ENCODE measurements at places on chromosomes 1 and 21.

- DNase-seq = no peak
Measured at GRCh38 chr1:203742436-203742835, 22.5 kb upstream of the LAX1 start.

GRCh38 chr1:33299461-33300155, 21.3 kb downstream of the A3GALT2 start:
- no peak for DNase-seq

- DNase-seq = no peak
Measured at GRCh38 chr21:45544449-45545235, 2.4 kb upstream of the SLC19A1 start.

GRCh38 chr1:168848051-168848450, 119.0 kb upstream of the DPT start:
- DNase-seq = no peak

GRCh38 chr1:205262731-205263171, 35.0 kb downstream of the TMCC2 start:
- DNase-seq = no peak

GRCh38 chr1:14606632-14607031, 8.1 kb downstream of the KAZN start:
- DNase-seq = no peak

- no peak for DNase-seq
Measured at GRCh38 chr1:12035312-12035711, 16.0 kb downstream of the MIIP start.

DNA sequence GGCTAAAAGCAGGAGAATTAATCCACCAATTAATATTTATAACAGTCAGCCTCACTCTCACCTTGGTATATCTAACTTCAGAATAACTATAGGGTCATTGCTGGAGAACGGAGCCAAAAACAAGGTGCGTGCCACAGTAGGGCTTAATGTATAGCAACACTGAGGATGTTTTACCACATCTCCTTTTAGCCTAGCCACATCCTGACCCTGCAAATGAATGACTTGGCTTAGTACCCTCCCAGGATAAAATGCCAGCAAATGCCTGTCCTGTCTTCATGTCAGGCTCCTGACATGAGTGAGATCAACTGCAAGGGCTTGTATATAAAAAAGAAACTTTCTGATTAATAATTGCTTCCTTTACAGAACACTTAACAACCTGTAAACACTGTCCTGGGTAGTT, 2.7 kb upstream of the CDC42BPA start:
- DNase-seq = no peak

DNA sequence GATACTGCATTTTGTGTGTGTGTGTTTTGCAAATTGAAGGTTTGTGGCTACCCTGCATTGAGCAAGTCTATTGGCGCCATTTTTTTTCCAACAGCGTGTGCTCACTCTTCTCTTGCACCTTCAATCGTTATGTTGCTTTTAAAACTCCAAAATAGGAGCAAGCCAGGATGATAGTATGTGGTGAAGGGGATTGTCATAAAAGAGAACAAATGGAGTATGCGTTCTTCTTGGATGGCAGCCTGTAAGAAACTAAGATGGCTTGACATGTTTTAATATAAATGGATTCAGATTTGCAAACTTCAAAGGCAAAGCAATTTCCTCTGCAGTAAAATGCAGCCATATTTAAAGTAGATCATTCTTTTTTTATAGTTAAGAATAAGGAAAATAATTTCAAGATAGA, 43.2 kb upstream of the KCNK1 start:
- DNase-seq = no peak

DNA sequence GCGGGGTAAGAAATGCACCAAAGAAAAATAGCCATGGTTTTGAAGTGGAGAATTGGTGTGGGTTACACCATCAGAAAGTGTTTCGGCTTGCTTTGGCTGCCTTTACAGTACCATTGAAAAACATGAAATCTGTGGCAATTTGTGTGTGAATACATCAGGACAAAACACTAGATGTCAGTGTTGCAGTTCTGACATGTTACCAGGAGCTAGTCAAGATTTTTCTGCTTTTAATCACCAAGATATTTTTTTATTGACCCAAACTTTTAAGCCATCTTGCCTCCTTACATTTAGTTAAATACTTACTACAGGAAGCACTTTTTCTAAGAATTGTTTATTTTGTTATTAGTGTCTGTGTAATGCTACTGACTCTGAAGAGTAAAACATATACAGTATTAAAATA, 14.3 kb downstream of the RRP15 start:
- no peak for DNase-seq

GRCh38 chr1:208601561-208601960, 357.4 kb upstream of the PLXNA2 start:
- DNase-seq = no peak

DNA sequence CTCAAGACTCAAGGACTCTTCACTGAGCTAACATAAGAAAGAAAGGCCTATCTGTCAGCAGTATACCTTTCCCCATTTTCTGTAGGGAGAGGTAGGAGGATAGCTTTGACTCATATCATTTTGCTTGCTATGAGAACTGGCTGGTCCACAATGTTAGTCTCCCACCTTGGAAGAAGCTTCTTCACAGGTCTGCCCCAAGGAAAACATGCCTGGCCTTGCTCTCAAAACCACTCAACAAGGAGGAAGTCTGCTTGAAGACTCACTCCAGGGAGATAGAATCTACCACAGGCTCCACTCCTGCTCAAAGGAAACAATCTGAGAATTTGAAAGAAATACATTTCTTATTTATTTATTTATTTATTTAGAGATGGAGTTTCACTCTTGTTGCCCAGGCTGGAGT, 29.5 kb upstream of the LAMC1 start:
- DNase-seq = no peak

DNA sequence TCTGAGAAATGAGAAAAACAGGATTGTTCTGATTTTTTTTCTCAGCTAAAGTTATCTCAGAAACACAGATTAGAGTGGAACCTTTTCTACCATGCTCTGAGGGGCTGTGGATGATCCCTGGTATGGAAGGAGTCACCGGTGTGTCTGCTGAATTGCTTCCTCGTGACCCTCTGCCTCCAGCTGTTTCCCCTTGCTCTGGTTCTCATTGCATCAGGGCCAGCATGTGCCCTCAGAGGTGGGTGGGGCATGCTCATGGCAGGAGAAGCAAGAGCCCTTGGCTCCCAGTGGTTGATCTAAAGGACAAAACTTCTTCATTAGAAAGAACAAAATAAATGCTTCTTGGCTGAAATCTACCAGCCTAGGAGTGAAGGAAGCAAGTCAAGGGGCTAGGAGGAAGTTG, 183.2 kb upstream of the HMCN1 start:
- no peak for DNase-seq

GRCh38 chr1:54338464-54338863, 67.7 kb downstream of the SSBP3 start:
- DNase-seq = no peak

GRCh38 chr1:236301958-236302335, 20.2 kb upstream of the ERO1B start:
- no peak for DNase-seq

DNA sequence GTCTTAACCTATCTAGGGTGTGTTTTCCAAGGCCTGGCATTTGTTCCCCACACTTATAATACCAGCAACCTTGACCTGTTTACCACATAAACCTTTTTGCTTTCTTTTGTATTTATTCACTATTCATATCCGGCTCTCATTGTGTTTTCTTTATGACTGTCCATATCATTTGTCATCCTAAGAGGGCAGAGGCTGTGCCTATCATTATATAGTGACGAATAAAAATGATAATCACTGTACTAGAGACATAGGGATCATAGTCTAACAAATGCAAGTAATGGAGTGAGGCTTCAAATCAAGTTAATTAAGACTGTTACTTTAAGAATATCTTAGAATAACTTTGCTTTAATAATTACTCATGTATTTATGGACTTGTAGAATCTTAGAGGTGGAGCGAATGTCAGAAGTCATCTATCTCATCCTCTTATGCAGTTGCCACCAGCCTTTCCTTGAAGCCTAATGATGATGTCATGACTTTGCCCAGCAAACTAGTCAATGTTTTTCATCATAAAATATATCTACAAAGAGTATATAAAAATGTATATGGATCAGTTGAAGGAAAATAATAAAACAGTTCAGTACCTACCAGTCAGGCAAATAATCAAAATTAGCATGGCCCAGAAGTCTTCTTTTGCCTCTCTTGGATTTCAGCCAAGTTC, 4.7 kb upstream of the ETV3 start:
- no peak for DNase-seq

DNA sequence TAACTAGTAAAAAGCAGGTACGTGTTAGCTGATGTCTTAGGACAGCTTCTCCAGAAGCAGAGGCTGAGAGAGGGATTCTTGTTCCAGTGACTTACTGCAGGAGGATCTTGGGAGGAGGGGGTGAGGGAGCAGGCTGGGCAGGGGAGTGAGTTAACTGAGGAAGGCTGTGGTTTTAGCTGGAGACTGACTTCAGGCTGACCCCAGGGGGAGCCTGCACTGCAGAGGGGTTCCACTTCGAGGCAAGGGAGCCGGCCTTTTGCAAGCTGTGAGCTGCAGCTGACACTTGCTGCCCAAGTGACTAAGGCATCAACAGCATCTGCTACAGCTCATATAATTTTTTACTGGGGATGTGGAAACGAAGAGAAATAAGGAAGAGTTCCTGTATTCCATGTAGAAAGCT, 50.4 kb upstream of the SOD1 start:
- DNase-seq = no peak

DNA sequence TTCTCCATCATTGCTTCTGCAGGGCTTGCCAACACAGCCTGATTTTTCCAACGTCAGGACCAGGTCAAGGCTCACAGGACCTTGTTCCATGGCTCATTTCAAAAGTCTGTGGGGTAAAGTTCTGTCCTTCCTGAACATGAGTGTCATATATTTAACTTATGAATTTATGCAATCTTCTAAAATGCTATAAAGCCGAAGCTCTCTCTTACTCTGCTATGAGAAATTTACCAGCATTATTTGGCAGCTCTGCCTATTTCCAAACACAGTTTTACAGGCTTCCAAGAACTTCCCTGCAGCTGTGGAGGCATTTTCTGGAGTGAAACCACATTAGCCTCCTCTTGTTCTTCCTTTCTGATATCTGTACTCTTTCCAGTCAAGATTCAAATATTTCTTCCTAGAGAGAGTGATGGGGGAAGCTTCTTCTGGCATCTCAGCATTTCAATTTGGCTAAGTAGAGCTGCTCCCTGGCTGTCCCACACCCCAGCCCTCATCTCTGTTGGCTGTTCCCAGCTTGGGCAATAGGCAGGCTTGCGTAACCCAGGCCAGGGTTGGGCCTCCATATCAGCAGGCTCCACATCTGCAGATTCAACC, 15.6 kb upstream of the HMGCS2 start:
- no peak for DNase-seq

- no peak for DNase-seq
Measured at GRCh38 chr1:203911806-203912205, 50.4 kb downstream of the SNRPE start.

GRCh38 chr1:26053718-26054560, 8.0 kb upstream of the SLC30A2 start:
- DNase-seq = no peak

DNA sequence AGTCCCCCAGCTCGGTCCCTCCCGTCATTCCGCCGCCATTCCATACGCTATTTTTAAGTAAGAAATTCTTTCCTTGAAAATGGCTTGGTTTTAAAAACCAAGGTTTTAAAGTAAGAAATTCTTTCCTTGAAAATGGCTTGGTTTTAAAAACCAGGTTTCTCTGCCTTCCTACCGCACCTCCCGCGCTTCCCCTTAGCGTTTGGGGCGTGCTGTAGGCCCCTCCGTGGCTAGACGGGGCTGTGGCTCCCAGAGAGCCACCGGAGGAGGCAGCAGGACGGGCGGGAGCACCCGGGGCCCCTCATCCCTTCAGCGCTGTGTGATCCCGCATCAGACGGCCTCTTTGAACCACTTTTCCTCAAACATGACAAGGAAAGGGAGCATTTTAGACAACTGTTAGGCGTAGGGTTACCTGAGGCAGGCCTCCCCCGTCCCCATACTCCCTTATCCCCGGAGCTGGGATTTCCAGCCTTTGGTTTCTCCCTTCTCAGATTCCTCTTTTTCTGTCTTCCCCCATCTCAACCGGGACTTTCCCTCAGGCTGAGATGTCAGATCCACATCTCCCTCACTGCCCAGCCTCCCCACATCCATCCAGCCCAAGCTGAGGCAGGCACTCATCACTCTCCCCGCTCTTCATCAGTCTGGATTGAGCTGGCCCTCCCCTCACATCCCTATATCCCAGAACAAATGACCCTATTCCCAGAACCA, 541 bp upstream of the CD58 start:
- DNase-seq = no peak

GRCh38 chr1:223634423-223634822, 31.1 kb downstream of the CAPN8 start:
- DNase-seq = no peak

DNA sequence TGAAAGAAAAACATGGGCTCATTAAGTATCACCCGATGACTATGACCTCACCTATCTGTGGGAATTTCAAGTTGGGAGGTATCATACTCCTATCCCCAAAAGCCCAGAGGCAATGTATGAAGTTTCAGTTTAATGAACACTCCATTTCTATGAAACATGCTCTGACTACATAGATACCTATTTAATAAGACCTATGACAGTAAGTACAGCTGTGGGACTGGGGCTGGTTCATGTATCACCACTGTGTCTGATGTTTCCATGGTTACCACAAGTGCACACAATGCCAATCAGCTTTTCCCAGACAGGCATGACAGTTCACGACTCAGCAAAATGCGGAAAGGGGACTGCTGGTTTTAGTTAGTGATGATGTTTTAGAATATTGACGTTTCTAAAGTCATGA, 167.7 kb downstream of the SIPA1L2 start:
- DNase-seq = no peak

DNA sequence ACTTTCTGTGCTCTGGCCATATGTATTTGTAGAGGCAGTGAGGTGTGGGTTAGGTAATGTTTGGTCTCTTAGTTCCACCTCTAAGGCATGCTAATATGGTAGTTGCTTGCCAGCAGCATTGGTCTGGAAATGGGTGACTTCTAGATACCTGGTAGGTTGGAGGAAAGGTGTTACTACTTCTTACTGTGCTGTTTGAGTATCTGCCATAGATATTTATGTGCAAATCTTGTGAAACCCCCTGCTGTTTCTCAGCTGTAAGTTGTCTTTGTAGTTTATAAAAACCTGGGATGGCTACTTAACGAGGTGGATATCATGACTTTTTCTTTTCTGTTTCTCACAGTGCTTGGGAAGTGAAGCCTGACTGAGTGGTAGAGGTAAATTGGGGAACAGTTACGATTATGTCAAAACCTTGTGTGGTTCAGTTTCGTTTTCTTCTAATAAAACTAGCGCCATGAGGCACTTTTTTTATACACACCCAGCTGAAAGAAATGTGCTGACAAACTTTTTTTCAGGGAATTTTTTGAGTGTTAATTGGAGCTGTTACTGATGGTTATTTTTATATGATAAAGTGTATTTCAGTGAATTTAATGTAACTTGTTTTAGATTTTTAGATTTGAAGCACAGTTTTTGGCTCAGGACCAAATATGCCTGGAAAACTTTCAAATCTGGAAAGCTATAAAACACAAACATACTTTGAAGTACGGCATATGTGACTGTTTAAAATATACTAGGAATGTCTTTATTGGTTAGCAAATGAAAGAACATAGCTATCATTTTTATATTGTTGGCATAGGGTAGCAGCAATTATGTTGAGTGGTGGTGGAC, 42.1 kb downstream of the CAMSAP2 start:
- no peak for DNase-seq
